ENCODE measurements at places on chromosomes 5 and 9.

DNA sequence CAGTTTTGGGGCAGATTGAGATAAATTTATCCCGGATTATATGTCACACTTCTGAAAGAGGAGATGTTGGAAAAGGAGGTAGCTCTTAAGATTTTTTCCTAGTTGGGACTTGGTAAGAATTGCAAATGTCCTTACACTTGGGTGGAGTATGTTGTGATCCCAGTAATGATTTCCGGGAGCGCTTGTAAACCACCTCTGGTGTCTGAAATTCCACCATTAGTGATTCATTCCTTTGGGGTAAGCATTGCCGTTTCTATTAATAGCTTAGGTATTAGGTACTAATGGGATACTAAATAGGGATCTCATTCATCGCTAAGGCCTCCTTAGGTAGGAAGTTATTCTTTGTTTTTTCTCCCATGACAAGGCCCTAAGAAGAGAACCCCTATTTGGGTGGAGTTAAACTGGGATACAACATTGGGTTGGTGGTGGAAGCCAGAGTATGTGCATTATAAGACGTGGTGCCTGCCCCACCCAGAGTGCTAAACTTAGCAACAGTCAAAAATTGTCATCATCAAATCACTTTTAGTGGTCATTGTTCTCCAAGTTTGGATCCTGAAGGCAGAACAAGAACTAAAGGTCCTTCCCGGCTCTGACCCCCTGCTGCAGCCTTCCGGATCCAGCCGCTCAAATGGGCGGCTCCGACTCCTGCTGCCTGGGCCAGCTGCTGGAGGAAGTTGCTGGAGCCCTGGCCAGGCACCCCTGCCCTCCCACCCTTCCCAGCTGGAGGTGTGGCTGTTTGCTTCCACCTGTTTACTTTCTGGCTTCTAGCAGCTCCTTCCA, 31.7 kb upstream of the DAB2IP start:
- DNase-seq, result no peak

GRCh38 chr5:135743705-135744411, 90.6 kb upstream of the SLC25A48 start:
- DNase-seq, result no peak

- peak; percentile 53 for DNase-seq
Observed at GRCh38 chr9:113875459-113876150, 504 bp upstream of the ZNF618 start.

DNA sequence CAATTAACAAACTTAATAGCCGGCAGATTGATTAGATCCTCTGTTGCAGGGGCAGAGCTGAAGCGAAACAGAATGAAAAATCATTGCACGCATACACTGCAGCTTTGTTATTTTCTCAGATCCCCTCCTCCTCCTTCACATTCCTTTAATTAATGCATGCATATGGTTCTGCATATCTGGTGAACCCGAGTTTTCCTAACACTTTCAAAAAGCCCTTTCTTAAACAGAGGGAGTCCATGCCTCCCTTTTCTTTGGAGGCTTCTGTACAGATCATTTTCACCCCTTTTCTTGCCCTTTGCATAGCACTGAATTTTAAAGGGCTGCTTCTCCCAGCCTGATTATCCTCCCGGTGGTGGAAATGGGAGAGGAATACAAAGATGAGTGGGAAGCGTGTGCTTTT, 136.6 kb upstream of the TBCA start:
- no peak for DNase-seq

GRCh38 chr5:160353379-160353778, 17.0 kb downstream of the C1QTNF2 start:
- no peak for DNase-seq

- peak; percentile 8 for DNase-seq
Observed at GRCh38 chr9:74953235-74953751, 581 bp upstream of the C9orf40 start.

- no peak for DNase-seq
Observed at GRCh38 chr5:179273441-179274145, 71.7 kb downstream of the ADAMTS2 start.

Measured in NB4 (cell line).